Epithelial cell of alveolus of lung (primary cell): ENCODE measurements at places on chromosomes 11 and 22. TPM values are rescaled to one million over a fixed set of nuclear protein-coding genes. Genes with fewer than 3 reads are reported as not detected.

Gene DCHS1
- total RNA-seq = 18.1 and 20.1 TPM in 2 replicates

Gene APOBEC3B
- 9.7 and 31.5 TPM in 2 replicates for total RNA-seq

Gene DDX25
- total RNA-seq = not detected in 2 replicates

Gene APLNR
- 0.24 and 0.65 TPM in 2 replicates for total RNA-seq

Gene NPTXR
- total RNA-seq = 0.78 and 4.4 TPM in 2 replicates

Gene CCDC179
- total RNA-seq = not detected in 2 replicates

Gene TTLL12
- 32.6 and 34.9 TPM in 2 replicates for total RNA-seq

Gene MS4A4A
- total RNA-seq = 10.5 TPM in 1 of 2 replicates, not detected in the other

Gene LUZP2
- total RNA-seq = 0.39 and 1.5 TPM in 2 replicates

Gene OR8D4
- not detected in 2 replicates for total RNA-seq

Gene ROBO3
- total RNA-seq = 10.9 and 23.5 TPM in 2 replicates

Gene POLD3
- total RNA-seq = 10.6 and 11.6 TPM in 2 replicates

Gene OR51B4
- not detected in 2 replicates for total RNA-seq

Gene PYGM
- 0.52 and 2.8 TPM in 2 replicates for total RNA-seq

Gene PRRG4
- 0.13 TPM in 1 of 2 replicates, not detected in the other for total RNA-seq

Gene RASL10A
- 0.56 TPM in 1 of 2 replicates, not detected in the other for total RNA-seq

Gene ARHGAP32
- 8.9 and 15.3 TPM in 2 replicates for total RNA-seq

Gene OVCH2
- total RNA-seq = not detected in 2 replicates

Gene MIAT
- 0.39 and 0.80 TPM in 2 replicates for total RNA-seq

Gene PARVA
- total RNA-seq = 32.3 and 45.4 TPM in 2 replicates

Gene OR52N1
- total RNA-seq = not detected in 2 replicates

Gene CHKB
- 29.1 and 34.9 TPM in 2 replicates for total RNA-seq

Gene DEFB131B
- not detected in 2 replicates for total RNA-seq

Gene BLID
- total RNA-seq = 0.39 and 3.6 TPM in 2 replicates

Gene RTN4RL2
- total RNA-seq = 0.91 and 4.5 TPM in 2 replicates

Gene LRRN4CL
- total RNA-seq = 2.1 and 4.3 TPM in 2 replicates

Gene MFRP
- total RNA-seq = 0.08 TPM in 1 of 2 replicates, not detected in the other

Gene GGT5
- 17.7 and 32.3 TPM in 2 replicates for total RNA-seq

Gene PGM2L1
- total RNA-seq = 3.5 and 7.2 TPM in 2 replicates

Gene DNAJB7
- total RNA-seq = not detected in 2 replicates

Gene TRIM29
- 0.13 TPM in 1 of 2 replicates, not detected in the other for total RNA-seq

Gene OMP
- not detected in 2 replicates for total RNA-seq

Gene KDELR3
- 64.3 and 146 TPM in 2 replicates for total RNA-seq

Gene PAMR1
- total RNA-seq = 22.2 and 123 TPM in 2 replicates

Gene ADSL
- total RNA-seq = 59.6 and 138 TPM in 2 replicates

Gene BTBD18
- not detected in 2 replicates for total RNA-seq

Gene MYO7A
- total RNA-seq = under 0.01 TPM in 1 of 2 replicates, not detected in the other

Gene HTR3A
- not detected in 2 replicates for total RNA-seq

Gene PHF21B
- not detected in 2 replicates for total RNA-seq

Gene KRTAP5-7
- not detected in 2 replicates for total RNA-seq

Gene RELT
- 2.8 and 5.0 TPM in 2 replicates for total RNA-seq

Gene ST13
- 117 and 140 TPM in 2 replicates for total RNA-seq

Gene TIRAP
- 3.5 and 5.0 TPM in 2 replicates for total RNA-seq

Gene E2F8
- 1.6 and 2.7 TPM in 2 replicates for total RNA-seq

Gene GRAMD4
- total RNA-seq = 6.2 and 117 TPM in 2 replicates

Gene LRRC32
- 2.3 and 27.7 TPM in 2 replicates for total RNA-seq

Gene OR10D3
- total RNA-seq = not detected in 2 replicates

Gene ZC3H12C
- 7.3 and 20.3 TPM in 2 replicates for total RNA-seq
